Smooth muscle cell of the pulmonary artery (primary cell): ENCODE measurements at places on chromosomes 12 and 14. TPM values are rescaled to one million over a fixed set of nuclear protein-coding genes. Genes with fewer than 3 reads are reported as not detected.

Gene GALC
- 32.8 and 34.1 TPM in 2 replicates for total RNA-seq

Gene RTL1
- total RNA-seq: not detected in 2 replicates

Gene GLT1D1
- under 0.01 TPM in 1 of 2 replicates, not detected in the other for total RNA-seq

Gene ARHGAP9
- 0.07 and 0.33 TPM in 2 replicates for total RNA-seq

Gene TMEM63C
- total RNA-seq: under 0.01 and 0.17 TPM in 2 replicates

Gene TCHP
- 5.9 and 8.9 TPM in 2 replicates for total RNA-seq

Gene OASL
- 0.03 and 0.26 TPM in 2 replicates for total RNA-seq

Gene RNASE9
- total RNA-seq: not detected in 2 replicates

Gene SLC5A8
- not detected in 2 replicates for total RNA-seq

Gene SNW1
- total RNA-seq: 31.3 and 41.9 TPM in 2 replicates

Gene GPR162
- total RNA-seq: 2.7 and 6.6 TPM in 2 replicates

Gene TPPP2
- total RNA-seq: not detected in 2 replicates

Gene OR4E2
- total RNA-seq: not detected in 2 replicates

Gene FOXN4
- not detected in 2 replicates for total RNA-seq

Gene ATXN2
- 26.3 and 27.1 TPM in 2 replicates for total RNA-seq

Gene HNF1A
- 0.07 TPM in 1 of 2 replicates, not detected in the other for total RNA-seq

Gene PTHLH
- 1.6 and 6.1 TPM in 2 replicates for total RNA-seq

Gene GPRC5D
- 0.13 TPM in 1 of 2 replicates, not detected in the other for total RNA-seq

Gene A2M
- total RNA-seq: 4.2 and 19.2 TPM in 2 replicates

Gene TRHDE
- total RNA-seq: 1.6 and 3.5 TPM in 2 replicates

Gene SMOC1
- total RNA-seq: 0.26 and 12.9 TPM in 2 replicates

Gene KRT75
- not detected in 2 replicates for total RNA-seq

Gene CATSPERB
- total RNA-seq: not detected in 2 replicates

Gene NPAS3
- 0.26 and 0.76 TPM in 2 replicates for total RNA-seq

Gene C12orf43
- 13.7 and 14.0 TPM in 2 replicates for total RNA-seq

Gene PRB2
- not detected in 2 replicates for total RNA-seq

Gene TEX52
- not detected in 2 replicates for total RNA-seq

Gene STON2
- 0.85 and 0.89 TPM in 2 replicates for total RNA-seq

Gene SPIC
- total RNA-seq: not detected in 2 replicates

Gene CABP1
- total RNA-seq: 1.6 and 21.4 TPM in 2 replicates

Gene INSM2
- total RNA-seq: not detected in 2 replicates

Gene RNASE1
- 1.6 and 7.6 TPM in 2 replicates for total RNA-seq

Gene VRTN
- not detected in 2 replicates for total RNA-seq

Gene MAGOHB
- total RNA-seq: 18.1 and 20.1 TPM in 2 replicates

Gene B3GNT4
- 0.52 and 0.59 TPM in 2 replicates for total RNA-seq

Gene SIX1
- 4.6 and 5.4 TPM in 2 replicates for total RNA-seq
